CD4-positive, CD25-positive, alpha-beta regulatory T cell (primary cell): ENCODE measurements at places on chromosomes 12 and 14.

DNA sequence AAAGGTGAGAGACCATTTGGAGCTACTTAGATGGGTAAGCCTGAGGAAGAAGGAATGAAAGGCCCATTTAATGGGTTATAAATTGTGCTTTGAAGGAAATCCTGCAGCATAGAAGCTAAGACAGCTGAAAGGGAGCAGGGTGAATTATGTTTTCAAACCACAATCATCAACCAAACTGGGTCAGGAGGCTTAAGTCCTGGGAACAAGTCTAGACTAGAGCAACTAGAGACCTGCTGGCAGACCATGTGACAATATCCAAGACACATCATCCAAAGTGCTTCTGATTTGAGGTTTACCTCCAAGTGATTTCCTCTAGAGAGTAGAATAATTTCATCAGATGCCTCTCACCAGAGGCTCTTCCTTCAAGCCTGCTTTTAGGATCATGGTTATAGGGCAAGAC is 53.7 kb downstream of the MAP3K9 start:
- no peak for DNase-seq

DNA sequence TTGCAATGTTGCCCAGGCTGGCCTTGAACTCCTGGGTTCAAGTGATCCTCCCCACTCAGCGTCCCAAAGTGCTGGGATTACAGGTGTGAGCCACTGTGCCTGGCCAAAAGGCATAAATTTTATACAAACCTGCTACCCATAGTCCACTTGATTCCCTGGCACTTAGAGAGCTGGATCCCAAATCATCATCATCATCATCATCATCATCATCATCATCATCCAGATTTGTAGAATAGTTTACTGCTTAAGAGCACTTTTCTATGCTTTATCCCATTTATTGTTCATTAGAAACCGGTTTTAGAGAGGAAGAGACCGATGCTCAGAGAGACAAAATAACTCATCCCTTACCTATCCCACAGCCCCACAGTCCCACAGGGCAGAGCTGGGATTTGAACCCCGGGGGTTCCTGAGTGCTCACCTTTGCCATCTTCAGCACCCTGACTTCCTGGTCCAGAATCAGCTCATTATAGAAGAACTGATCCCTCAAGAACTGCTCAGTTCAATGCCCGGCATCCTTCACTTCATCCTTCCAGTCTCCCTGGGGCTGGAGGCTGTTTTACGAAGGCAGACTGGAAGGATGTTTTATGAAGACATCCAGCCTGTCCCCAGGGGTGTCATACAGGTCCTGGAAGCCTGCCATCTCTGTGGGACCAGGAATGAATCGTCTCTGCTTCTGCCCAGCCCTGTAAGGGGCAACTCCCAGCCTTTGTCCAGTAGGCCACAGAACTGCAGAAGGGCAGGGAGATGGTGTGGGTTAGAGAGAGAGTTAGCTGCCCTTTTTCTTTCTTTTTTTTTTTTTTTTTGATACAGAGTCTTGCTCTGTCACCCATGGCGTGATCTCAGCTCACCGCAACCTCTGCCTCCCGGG is 20.2 kb upstream of the OASL start:
- DNase-seq, result no peak

DNA sequence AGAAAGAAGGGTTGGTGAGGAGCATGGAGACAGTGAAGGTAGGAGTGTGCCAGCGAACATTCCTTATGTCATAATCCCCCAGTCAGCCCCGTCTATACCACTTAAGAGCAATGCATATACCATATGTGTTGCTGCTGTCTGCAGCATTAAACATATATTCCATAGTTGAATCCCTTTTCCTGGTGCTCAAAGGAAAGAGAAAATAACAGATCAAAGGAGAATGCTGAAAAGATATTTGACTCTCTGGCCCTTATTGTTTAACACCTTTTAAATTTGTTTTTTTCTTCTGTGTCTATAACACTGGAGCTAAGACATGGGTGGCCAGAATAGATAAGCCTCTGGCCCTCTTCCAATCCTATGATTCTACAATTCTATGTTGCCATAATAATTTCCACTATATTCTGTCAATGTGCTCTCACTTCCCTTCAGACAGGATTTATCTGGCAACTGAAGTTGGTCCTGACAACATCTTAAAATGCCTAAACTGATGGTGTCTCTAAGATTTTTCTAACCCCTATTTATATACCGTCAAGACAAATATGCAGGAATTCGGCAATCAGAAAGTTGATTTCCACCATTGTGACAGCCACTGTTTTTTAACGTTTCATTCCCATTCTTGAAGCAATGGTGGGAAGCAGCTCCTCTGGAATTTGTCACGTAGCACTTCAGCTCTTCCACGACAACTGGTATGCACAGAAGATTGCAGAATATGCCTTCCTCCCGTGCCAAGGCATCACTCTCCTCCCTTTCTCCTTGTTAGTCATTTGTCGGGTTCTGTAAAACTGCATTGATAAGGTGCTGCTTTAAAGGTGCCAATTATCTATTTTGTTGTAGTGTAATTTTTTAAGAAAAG is 204.7 kb downstream of the BCAT1 start:
- DNase-seq, result no peak

GRCh38 chr12:132445884-132446632 is 43.9 kb upstream of the FBRSL1 start:
- DNase-seq, result peak; percentile 63

DNA sequence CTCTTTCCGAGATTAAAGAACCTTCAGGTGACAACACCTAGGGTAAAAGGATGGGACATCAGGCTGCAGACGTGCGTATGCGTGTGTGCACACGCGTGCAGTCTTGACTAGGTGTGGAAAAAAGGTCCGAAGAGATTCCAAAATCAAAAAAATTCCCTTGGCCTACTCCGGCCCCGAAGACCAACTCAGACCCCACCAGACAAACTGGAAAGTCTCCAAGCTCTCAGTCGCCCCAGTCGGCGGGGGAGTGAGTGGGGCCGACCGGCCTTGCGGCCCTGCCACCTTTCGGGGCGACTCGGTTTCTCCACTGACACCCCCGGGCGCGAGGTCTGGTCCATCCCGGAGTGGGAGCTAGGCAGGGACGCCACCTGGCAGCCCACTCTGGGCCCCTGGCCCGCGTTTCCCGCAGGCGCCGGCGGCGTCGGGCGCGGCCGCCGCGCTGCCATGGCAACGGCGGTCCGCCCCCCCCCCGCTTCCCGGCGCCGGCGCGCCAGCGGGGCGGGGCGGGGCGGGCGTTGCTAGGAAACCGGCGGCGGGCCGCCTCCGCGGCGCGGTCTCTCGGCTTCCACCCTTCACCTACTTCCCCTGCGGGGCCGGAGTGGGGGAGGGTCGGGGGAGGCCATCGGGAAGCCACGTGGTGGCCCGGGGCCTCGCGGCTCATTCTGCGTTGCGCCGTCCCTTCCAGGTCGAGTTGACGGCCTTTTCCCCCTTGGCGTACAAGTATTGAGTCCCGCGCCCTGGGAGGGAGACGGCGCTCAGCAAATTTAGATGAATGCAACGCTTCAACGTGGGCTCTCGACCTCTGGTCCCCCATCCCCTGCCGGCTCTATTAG is 253.1 kb downstream of the EFCAB11 start:
- DNase-seq, result peak; percentile 79

- DNase-seq, result no peak
Observed at GRCh38 chr12:69440016-69440415, 30.2 kb upstream of the FRS2 start.

DNA sequence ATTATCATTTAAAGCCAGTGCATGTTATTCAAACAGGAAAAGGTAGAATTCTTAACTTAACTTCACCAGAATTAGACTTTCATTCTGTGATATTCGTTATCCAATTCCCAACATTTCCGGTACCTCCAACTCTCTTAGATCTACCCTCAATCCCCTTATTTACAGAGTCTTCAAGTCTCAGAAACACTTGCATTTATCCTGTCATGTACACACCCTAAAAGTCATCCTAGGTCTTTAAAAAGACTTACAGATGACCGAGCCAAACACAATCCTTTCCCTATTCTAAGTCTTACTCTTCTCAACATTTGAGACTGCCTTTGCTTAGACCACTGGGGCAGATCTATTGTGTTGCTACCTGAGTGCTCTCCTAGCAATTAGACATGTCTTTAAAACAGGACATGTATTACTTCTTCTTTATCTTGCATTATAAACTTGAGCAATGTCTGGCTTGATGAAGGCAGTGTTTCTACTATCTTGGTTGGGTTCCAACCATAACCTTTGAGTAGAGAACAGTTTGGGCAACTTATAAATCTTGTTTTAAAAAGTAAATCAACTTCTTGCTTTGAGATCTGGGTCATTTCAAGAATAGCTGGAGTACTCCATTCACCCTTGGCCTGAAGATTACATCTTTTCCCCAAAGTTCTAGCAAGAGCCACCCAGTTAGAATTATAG is 140.6 kb upstream of the PLEKHG7 start:
- no peak for DNase-seq

DNA sequence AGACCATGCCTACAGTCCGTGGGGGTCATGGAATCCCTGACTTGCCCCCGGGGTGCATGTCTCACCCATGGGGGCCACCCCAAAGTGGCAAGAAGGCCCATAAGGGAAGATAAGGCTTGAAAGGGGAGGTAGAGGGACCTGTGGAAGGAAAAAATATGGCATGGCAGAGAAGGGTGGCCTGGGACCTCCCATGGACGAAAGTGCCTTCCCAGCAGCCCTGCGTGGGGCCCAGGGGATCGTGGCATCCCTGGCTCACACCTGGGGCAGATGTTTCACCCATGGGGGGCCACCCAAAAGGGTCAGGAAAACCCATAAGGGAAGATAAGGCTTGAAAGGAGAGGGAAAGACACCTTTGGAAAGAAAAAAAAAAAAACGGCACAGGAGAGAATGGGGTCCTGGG is 264.6 kb downstream of the ALG10 start:
- DNase-seq, result no peak

- DNase-seq, result no peak
Observed at GRCh38 chr12:52347551-52348510, 19.4 kb downstream of the KRT85 start.

- DNase-seq, result peak; percentile 81
Observed at GRCh38 chr14:75249251-75249957, 29.2 kb upstream of the FOS start.

DNA sequence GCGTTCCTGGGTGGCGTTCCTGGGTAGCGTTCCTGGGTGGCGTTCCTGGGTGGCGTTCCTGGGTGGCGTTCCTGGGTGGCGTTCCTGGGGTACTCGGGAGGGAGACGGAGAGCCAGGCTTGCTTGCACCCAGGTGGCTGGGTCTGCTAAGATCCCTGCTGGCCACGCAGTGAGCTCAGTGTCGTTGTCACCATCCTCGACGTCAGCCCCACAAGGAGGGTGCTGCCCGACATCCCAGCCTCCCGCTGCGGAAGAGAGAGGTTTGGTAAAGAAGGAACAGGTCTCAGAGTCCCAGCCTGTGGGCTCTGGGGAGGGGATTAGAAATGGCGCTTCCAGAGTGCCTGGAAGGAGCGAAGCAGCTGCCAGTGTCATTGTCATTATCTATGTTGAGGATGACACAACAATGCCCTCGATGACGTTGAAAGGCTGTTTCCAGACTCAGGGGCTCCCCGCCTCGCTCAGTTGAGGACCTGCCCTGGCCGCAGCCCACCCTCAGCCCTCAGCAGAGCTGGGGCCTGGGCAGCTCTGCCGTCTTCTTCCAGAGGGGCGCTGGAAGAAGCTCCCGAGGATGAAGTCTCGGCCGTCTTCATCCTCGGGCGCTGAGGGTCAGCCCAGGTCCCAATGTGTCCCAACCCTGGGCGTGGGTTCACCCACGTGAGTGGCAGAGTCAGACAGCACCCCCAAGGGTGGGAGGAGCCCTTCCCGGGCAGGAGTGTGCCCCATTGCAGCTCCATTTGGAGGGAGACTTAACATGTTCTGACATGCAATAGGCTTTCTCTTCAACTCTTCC is 328.8 kb downstream of the ADGRD1 start:
- no peak for DNase-seq

DNA sequence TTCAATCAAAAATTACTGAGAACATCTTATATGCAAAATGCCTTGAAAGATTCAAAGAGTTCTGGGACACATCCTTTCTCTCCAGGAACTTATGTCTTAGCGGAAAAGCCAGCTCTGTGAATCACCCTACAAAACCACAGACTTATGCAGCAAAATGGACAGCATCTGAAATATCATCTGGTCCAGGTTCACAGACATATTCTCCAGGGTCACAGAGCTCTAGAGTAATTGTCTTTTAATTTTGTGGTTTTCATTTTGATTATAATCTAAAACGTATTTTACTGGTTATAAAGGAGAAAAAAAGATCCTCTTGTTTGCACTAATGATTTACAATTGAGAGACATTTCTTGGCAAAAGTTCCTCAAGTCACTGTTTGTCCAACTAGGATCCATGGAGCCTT is 246.2 kb downstream of the MSRB3 start:
- DNase-seq, result no peak

DNA sequence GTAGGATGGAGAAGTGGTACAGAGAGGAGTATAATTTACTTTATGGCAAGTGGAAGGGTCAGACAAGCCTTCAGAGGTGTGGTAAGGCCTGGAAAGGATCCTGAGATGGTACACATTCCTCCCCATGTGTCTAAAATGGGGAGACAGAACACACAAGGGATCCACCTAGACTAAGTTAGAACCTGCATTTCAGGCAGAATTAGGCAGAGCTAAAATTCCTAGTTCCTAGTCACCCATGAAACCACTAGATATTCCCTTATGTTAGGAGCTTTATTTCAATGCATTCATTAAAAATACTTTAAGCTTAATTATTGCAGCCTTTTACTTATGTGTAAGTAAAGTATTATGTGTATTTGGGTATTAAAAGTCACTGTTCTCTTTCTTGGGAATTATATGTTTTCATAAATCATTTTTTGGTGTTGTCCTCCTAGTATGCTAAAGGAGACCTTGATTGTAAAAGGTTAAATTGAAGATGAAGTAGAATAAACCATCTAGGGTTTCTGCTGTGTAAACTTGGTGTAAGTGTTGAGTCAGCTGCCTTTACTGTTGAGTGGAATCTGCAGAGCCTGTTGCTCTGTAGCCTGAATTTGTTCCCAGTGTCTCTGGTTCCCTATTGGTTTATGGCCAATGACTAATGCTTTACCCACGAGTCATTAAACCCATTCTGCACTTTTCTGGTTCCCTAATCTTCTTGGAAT is 423.2 kb downstream of the ATP23 start:
- DNase-seq, result no peak

DNA sequence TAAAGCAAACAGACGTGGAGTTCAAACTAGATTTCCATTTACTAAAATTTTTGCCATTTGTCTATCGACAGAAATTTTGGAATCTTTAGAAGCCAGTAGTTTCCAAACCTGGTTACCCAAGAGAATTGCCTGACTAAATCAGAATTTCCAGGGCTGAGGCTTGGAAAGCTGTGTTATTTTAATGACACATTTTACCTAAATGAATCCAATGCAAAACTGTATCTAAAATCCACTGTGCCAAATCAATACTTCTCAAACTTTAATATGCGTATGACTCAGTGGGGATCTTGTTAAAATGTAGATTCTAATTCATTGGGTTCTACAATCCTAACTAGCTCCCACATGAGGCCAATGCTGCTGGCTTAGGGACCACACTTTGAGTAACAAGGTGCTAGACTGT is 35.0 kb upstream of the TC2N start:
- no peak for DNase-seq

GRCh38 chr12:33587354-33587753 is 147.7 kb upstream of the SYT10 start:
- DNase-seq, result no peak
